ENCODE measurements at places on chromosomes 12 and 14.

GRCh38 chr14:73771848-73772638 is 57.9 kb upstream of the PNMA1 start:
- peaks cover 64% of the 10 kb centered on the region for H3K4me1 ChIP-seq
- H3K4me3 ChIP-seq: peak overlapping the region; percentile 16
- no peaks in the 10 kb centered on the region for H3K36me3 ChIP-seq
- DNase-seq: no peak
- peak overlapping the region; percentile 70 for H3K27ac ChIP-seq

DNA sequence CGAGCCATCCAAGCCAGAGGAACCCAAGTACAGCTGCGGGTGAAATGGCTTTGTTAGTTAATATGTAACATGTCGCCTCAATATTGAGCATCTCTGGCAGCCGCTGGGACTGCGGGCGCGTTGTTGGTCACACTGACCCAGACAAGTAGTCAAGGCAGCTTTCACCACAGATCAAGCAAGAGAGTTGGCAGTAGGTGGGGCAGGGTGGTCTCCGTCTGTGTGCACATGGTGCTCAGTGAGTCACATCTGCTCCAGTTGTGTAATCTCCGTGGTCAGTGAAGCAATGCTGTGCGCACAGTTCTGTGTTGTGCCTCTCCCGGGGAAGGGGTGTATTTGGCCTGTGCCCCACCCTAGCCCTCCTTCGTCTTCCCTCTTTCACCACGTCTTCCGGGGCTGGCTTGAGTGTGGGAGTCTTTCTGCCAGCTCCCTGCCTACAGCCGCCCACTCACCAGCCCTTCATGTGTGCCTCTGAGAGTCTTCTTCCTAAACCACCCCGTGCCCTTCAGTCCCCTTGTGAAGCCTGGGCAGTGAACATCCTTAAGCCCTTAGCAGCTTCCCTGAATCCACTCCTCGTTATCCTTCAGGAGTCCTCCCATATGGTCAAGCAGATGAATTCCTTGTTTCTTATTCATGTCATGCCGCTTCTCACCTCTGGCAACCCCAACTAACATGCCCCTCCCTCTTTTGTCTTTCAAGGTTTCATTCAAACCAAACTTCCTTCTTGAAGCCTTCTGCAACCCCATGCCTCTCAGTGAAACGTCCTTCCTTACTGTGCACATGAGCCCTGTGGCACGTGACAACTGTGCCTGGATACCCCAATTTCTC is 242.1 kb downstream of the CACNA1C start:
- no peak overlapping the region for H3K27ac ChIP-seq
- no peak for DNase-seq

DNA sequence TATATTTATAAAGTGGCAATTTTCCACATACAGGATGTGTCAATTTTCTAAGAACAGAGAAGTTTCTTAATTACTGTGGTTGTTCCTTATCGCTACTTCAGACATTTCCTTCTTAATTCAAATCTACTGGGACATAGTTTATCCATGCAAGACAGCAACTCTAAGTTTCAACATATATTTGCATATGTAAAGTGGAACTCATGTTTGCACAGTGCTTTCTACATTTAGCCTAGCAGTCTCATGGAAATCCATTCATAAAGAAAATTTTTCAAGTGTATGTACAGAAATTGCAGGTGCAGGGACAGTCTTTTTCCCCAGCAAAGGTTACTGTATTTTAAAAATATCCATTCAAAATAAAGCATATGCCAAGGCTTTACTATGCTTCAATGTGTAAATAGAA is 956.7 kb upstream of the SEL1L start:
- H3K27me3 ChIP-seq: no peaks in the 10 kb centered on the region
- no peaks in the 10 kb centered on the region for H3K36me3 ChIP-seq
- no peak for DNase-seq

DNA sequence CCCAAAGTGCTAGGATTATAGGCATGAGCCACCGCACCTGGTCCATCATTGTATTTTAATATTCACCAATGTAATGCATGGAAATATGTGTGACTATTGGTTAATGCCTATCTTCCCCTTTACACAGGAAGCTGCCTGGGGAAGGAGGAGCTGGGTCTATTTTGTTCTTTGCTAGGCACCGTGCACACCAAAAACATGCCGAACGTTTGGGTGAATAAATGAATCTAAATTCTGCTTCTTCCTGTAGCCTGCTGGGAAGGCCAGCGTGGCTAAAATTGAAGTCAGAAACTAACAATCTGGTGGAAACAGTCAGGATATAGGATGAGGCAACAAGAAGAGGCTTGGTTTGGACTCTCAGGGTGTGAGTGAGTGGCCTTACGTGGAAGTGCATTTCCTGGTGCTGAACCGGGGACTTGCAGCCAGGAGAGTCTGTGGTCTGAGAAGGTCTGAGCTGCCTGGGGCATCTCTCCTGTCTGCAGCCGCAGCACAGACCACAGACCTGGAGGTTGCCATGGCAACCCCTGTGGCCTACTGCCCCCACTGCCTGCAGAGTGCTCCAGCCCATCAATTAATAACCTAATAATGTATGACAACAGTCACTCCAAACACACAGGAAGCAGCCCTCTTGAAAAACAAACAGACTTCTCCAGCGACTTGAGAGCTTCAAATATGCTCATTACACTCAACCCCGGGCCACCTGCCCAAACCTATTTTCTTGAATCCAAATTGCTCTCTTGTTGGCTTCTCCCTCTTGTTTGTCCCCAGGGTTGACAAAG is 5.5 kb upstream of the GPR68 start:
- no peak overlapping the region for H3K27ac ChIP-seq
- H3K27me3 ChIP-seq: peaks cover 4% of the 10 kb centered on the region
- no peak for DNase-seq
- no peaks in the 10 kb centered on the region for H3K36me3 ChIP-seq
- H3K4me3 ChIP-seq: no peak overlapping the region

DNA sequence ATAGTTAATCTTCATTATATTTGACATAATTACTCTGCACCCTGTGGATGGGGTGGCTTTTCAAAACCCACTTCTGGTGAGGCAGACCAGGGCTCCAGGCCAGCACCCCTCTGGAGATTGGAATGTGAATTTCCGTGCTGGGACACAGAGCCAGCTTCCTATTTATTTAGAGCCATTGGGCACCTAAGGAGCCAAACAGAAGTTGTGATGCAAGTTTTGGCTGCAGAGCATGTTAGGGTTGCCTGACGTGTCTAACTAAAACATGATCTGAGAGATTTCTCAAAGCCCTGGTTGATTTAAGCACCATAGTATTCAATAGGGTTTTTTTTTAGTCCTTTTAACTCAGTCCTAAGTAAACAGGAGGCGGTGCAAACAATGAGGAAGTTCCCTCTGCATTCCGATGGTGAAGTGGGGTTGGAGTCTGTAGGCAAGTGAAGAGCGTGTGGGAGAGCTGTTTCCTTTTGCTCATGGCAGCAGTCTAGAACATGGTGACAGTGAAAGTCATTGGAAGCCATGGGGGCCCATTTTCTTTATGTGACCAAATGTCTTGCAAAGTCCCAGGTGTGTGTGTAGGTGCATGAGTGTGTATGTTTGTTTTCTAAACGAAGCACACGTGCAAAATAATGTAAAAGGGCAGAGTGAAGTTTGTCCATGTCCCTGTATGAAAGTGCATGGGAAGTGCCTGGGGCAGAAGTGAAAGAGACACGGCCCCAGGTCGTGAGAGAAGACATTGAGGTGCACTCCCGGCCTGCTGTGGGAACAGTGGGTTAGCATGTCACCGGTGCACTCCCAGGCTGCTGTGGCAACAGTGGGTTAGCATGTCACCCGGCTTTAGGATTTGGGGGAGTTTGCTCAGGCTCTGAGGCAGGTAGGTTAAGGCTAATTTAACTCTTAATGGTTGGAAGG is 117.7 kb downstream of the PRKCH start:
- H3K4me1 ChIP-seq: no peaks in the 10 kb centered on the region
- DNase-seq: no peak
- no peaks in the 10 kb centered on the region for H3K27me3 ChIP-seq

Measured in ascending aorta (tissue), 2 donors.